NCI-H69 (cell line): ENCODE measurements at places on chromosomes 5 and 9.
A peak's percentile ranks its signal among the peaks of the same experiment; 100 is the strongest.

GRCh38 chr9:121220996-121221663 is 19.5 kb upstream of the RAB14 start:
- no peak for DNase-seq

GRCh38 chr5:180807046-180807445 is 4.4 kb upstream of the MGAT1 start:
- DNase-seq: no peak

GRCh38 chr5:75509546-75509945 is 1.9 kb downstream of the CERT1 start:
- no peak for DNase-seq

- DNase-seq: no peak
Observed at GRCh38 chr9:101418518-101419430, 16.8 kb downstream of the ALDOB start.

DNA sequence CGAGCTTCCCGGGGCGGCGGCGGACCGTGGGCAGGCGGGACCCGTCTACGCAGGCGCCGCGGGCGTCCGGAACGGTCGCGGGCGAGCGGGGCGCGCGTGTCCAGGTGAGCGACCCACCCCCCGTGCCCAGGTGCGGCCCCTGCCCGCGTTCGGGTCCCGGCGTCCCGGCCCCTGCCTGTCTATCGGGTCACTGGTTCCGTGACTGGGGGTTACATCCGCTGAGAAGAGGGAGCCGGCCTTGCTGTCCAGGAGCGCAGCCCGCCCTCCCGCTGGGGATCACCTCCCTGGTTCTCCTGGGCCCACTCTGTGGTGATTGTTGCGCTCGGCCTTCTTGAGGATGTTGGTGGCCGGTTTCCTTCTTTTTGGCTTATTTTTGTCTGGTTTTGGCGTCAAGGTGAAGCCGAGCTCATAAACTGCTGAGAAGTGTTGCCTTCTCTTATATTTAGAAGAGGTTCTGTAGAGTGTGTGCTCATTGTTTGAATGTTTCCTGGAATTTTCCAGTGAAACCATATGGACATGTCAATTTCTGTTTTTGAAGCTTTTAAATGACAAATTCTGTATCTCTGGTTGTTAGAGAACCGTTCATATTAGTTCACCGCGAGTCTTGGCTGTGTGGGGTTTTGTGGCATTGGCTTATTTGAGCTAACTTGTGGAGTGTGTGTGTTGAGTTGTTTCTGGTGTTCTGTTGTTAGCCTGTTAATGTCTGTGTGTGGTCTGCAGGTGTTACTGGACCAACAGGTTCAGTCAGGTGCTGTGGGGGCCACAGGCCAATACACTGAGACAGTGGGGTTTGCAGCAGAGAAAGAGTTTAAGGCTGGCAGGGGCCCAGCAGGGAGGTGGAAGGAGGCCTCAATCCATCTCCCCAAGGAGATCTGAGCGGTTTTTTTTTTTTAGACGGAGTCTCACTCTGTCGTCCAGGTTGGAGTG is 621 bp downstream of the CEP72 start:
- DNase-seq: peak; percentile 71

DNA sequence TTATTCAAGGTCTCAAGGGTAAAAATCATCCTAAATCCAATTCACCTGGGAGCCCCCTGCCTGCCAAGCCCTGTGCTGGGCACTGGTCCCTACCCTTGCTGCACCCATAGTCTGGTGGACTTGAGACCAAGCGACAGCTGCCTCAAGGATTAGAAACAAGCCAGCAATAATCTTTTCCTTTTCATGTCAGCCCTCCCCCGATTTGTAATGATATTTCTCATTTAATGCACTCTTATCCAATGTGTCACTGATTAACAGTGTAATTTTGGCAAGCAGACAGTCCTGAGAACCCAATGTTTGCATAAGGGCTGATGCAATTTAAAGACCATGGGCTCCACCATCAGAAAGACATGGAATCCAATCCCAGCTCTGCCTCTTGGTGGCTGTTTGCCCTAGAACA is 108.9 kb downstream of the ACTL7B start:
- peak; percentile 73 for DNase-seq

DNA sequence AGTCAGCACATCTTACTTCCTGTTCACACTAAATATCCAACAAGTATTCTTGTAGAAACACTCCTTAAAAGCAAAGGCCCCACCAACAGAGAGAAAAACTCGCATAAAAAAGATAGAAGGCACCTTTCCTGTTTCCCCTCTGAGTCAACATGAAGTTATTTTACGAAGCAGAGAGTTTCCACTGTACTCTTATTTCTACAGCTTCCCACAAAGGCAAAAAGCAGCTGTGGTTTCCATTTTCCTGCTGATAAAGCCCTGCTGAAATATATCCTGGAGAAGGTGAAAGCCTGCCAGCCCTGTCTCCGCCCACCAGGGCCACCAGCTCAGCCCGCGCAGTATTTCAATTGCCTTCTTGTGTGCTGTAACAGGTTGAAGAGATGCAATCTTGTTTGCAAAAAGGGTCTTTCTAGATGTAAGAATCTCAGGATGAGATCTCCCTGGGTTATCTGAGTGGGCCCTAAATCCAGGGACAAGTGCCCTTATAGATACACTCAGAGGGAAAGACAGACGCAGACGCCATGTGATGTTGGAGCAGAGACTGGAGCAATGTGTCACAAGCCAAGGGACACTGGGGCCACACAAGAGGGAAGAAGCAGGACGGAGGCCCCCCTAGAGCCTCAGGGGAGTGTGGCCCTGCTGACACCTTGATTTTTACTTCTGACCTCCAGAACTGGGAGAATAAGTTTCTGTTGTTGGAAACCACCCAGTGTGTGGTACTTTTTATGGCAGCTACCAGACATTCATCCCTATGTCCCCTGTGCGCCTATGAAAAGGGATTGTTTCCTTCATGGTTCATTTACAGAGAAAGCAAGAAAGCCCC is 19.9 kb downstream of the SEMA4D start:
- no peak for DNase-seq

DNA sequence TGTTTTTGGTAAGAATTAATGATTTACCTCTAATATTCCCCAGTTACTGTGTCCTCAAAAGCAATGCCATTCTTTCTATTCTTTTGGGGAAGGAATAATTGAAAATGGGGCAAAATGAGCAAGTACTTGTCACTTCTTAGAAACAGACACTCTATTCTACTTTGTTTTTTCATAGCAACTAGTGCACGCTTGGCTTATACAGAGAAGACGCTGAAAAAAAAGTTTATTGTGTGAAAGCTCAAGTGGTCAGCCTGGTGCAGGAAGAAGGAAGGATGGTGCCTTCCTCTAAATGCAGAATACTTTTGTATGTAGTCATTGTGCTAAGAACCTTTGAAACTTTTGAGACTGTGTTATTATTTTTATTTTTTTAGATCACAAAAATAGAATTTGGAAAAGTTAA is 29.6 kb downstream of the ANKDD1B start:
- no peak for DNase-seq

- peak; percentile 74 for DNase-seq
Observed at GRCh38 chr5:66987949-66988838, 208.4 kb downstream of the CD180 start.

DNA sequence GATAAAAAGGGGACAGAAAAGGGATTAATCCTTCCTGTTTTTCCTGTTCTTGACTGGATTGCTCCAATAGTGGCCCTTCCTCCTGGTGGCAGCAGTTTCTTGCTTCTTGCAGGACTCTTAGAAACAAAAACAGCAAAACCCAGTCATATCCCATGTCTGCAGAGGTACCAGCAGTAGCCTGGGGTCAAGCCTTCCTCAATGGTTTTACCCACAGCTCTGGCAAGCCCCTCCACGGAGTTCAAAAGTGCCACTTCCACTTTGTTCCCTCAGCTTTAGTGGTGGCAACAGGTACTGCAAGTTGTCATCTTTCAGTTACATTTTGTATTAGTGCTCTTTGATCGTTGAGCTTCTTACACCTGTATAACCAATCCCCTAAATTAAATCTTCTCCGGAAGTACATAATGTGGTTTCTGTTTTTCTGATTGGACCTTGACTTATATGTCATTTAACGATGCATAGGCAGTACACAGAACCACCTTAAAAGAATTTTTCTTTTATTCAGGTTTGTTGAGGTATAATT is 8.7 kb upstream of the RANBP6 start:
- DNase-seq: peak; percentile 49

DNA sequence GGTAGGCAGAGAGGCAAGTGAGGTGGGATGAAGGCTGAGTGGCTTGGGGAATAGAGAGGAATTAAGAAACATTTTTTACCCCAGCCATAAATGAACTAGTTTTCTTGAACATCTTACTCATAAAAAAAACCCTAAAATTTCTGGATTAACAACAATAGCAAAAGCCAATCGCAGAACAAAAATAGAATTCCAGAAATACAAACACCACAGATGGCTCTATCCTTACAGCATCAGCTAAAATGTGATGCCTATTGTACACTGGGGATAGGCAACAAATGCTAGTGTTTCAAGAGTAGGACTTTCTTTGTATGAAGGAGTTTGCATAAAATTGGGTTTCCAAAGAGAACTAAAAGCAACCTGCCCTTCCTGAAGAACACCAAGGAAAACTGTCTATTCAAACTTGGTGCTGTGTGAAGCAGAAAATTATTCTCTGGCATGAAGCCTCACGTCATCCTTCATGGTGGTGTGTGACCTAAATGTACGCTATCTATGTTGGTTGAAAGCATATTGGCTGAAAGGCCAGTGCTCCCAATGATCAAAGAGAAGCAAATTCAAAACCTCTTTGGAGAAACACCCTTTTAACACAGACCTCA is 82.9 kb downstream of the JAKMIP2 start:
- DNase-seq: no peak

DNA sequence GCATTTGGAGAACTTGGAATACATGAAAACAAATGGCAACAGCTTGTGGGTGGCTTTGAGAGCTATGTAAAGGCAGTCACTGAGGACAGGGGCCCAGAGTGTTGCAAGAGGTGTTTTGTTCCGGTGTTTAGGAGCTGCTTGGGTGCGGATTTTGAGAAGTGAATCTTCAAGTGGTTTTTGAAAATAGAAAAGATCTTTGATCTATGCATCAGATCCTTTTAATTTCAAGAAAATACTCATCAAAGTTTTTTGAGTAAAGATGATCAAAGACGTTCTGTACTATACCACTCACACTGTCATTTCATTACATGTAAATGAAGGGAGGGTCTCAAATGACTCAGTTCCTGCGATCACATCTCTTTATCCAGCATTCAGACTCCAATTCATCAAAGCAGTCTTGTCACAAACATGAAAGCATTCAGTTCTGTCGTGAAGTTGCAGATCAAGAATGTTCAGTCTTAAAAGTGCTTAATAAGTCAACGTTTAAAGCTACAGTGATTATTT is 112.5 kb downstream of the WDR41 start:
- DNase-seq: no peak

GRCh38 chr5:133783481-133783880 is 171.1 kb upstream of the FSTL4 start:
- DNase-seq: no peak

GRCh38 chr9:110591526-110591925 is 12.0 kb upstream of the SVEP1 start:
- DNase-seq: no peak

GRCh38 chr5:128772356-128772755 is 192.9 kb upstream of the SLC27A6 start:
- no peak for DNase-seq

DNA sequence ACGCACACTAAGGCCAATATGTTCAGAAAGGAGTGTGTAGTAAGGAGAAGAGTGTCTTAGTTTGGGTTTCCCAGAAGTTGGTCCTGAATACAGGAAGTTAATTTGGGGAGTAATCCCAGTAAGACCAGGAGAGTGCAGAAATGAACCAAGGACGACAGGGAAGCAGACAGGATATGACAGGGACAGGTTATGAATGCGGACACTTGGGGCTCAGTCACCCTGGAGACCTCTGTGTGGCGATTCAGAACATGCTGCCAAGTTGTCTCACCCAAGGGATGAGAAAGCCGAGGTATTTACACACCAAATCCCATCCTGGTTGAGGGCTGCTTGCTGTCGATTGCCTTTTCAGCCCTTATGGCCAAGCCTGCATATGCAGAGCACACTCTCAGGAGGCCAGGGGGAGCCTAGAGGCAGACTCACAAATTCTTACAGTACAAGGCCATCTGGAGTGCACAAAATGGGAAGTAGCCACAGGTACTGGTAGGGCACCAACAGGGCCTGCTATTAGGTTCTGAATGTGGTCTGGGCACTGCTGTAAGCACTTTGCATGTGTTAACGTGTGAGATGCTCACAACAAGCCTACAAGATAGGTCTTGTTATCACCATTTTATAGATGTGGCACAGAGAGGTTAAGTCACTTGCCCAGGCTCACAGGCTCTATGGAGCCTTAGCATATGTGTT is 233.1 kb upstream of the ANKRD55 start:
- DNase-seq: no peak

GRCh38 chr5:81855591-81855990 is 104.7 kb upstream of the SSBP2 start:
- peak; percentile 31 for DNase-seq

DNA sequence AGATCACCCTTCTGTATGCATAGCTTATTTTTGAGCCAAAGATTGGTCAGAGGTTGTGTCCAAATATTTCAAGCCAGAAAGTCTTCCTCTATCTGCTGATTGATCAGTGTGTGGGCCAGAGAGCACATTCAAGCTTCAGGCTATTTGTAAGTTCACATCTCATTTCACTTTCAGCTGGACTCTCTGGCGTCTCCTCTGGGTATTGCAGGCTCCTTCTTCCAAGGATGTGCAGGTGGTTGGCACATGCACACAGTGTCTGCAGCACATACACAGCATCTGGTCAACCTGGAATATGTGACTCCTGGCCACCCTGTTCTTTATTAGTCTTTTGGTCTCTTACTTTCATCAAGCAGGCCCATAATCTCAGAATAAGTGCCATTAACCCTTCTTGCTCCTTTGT is 516.1 kb downstream of the ANXA1 start:
- DNase-seq: peak; percentile 4

- no peak for DNase-seq
Observed at GRCh38 chr5:6081727-6082210, 296.6 kb downstream of the MED10 start.

GRCh38 chr5:112312295-112313275 is 106.5 kb downstream of the EPB41L4A start:
- peak; percentile 63 for DNase-seq

GRCh38 chr9:73133921-73134407 is 17.7 kb upstream of the ANXA1 start:
- DNase-seq: peak; percentile 76

GRCh38 chr9:27925815-27926214 is 352.5 kb upstream of the C9orf72 start:
- peak; percentile 91 for DNase-seq

DNA sequence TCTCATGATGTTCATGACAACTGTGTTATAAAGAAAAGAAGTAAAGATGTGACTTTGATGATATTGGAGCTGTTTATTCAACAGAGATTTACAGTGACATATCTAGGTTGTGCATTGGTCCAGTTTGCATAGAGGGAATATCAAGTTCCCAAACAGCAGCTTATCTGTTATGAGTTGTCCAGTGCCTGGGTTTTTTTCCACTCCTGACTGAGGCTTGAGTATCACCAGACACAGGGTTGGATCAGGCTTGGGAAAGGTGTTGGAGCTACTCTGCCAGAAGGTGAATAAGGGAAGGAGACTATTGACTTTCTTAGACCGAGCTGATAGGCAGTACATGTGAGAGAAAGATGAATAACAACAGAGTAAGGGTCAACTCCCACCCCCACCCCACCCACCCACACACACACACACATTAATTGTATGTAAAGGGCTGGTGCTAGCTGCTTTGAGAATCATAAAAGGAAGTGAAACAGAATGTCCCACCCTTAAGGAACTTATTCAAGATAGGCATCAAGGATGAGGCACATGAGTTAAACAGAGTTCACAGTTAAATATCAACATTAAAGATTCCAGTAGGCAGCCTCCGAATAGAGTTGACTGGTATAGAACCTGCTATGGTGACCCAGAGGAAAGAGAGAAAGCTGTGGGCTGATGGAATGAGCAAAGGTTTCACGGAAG is 33.0 kb upstream of the RASGRF2 start:
- no peak for DNase-seq

GRCh38 chr5:24643156-24643555 is 1.6 kb downstream of the CDH10 start:
- DNase-seq: no peak
